ENCODE measurements at places on chromosomes 12 and 14.

DNA sequence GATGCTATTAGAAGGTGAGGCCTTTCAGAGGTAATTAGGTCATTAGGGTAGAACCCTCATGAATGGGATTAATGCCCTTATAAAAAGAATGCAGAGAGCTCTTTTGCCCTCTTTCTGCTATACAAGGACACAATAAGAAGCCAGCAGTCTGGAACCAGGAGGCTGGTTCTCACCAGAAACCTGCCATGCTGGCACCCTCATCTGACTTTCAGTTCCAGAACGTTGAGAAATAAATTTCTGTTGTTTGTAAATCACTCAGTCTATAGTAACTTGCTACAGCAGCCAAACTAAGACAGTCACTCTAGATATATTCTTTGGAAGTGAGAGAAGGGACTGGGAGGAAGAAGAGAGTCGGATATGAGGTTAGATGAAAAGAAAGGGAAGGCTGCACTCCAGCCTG is 125.0 kb upstream of the MYF6 start:
- no peak for DNase-seq

DNA sequence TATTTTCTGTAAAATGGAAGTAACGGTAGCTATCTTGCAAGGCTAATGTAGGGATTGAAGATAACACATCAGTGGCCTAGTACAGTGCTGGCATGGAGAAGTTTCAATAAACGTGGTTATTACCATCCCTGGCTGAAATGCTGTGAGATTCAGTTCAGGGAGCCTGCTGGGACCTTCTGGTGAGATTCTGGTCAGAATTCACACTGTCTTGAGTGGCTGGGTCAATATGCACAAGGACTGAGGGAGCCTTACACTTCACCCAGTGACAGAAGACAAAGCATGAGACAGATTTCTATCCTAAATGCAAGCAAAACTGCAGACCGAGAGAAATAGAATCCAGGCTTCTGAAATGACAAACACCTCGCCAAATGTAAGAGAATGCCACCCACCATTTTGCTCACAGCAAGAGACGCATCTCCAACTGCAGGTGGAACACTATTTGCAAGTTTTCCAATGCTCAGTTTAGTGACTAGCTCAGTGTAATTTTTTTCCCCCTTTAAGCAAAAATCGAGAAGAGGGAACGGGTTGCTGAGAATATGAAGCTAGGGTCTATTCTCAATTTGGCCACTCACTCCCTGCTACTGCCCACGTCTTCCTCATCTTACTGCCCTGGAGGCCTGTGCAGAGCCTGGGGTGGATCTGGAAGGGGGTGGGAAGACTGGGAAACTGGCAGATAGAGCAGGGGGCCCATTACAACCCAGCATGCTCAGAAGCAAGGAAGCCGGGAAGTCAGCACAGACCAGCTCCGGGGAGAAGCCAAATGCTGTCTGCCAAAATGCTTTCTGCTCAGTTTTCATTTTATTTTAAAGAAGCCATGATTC is 201.3 kb downstream of the TTC7B start:
- no peak for DNase-seq

DNA sequence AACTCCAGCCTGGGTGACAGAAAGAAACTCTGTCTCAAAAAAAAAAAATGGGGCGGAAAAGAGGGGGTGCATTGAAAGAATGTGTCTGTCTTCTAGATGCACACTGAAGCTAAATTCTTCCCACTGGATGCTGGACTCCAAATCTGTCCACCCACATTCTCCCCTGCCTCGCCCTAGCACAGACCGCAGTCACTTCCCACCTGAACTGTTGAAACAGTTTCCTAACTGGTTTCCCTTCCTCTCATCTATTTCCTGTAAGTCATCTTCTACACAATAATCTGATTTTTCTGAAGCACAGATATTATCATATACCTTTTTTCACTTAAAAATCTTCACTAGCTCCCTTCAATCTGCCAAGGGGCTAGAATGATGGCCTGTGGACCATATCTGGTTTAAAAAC is 1.5 kb upstream of the HCAR1 start:
- no peak for DNase-seq

DNA sequence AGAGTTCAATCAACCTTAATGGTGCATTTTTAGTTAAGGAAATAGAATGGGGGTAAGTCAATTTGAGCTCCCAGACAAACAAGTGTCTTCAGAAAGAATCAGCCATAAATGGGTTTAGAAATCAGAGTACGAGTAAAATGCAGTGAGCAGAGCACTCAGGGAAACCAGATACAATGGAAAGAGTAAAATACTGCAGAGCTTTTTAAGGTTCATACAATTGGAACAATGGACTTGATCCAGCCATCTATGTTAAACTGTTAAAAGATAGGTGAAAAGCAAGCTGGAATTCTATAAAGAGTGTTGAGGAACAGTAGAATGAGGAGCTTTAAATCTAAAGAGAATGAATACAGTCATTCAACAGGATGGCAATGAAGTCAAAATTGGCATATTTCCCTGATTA is 23.8 kb upstream of the PCNX4 start:
- DNase-seq: no peak

DNA sequence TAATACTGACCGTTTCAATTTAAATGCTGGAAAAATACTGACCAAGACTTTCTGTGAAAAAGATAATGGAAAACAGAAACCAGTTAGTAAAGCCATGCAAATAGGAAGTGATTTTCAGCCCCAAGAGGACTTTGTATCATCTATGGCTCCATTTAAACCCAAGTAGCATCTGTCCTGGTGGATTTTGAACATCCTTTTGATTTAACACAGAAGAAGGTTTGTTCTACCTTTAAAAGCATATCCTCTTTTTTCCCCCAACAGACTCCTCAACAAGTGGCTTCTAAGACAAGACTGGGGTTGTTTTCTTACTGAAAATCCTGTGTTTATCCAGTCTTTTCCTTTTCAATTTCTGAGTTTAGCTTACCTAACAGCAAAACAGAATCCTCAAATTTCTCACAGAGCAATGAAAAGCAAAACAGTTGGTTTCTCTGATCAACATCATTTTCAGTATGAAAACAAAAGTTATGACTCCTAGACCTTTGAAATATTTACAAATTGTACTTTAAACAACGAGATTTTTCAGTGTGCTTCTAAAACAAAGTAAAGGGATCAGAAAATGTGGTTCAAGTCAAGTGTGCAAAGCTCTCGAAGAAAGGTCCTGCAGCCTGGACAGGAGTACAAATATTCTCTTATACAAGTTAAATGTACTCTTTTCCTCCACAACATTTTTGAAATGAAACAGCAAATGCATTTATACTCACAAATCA is 2.9 kb downstream of the PHLDA1 start:
- no peak for DNase-seq

DNA sequence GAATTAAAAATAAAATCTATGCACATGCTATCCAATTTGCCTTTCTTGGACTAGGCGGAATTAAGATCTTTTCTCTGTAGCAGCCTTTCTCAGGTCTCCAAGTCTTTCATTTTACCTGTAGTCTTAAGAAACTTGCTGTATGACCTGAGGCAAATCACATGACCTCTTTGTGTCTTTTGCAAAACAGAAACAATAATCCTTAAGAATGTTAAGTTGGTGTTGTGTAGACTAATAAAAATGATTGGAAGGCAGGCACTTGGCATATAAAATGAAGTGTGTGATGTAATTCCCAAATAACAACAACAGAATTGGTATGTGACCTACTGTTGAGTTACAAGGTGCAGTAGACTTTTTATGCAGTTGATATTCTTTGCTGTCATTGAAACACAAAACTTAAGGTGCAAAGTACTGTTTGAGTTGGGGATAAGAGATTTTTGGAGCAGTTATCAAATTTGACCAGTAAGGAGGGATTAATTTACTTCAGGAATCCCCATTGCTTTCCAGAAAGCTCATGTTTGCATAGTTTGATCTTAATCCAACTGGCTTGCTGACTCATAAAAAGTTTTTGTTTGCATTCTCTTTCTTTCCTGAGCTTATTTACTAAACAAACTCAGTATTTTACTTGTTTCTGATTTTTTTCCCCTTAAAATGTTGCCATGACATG is 51.4 kb downstream of the SUSD6 start:
- DNase-seq: no peak

DNA sequence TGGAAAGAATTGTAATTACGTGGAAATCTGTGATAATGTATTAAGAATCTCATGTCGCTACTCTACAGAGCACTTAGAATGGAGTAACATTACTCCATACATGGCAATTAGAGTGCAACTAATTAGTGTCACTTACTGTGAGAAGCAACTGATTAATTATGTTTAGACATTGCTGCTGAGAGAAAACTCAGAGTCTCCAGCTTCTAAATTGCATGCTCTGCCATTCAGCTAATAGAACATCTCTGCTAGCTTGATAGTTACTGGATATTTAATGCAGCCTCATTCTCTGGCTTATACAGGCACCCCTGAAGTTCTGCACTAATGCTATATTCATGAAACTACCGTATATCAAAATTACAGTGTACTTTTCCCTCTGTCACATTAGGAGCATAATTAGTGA is 338.4 kb downstream of the ADAMTS20 start:
- no peak for DNase-seq

GRCh38 chr12:53345486-53346188 is 9.5 kb upstream of the SP7 start:
- no peak for DNase-seq

GRCh38 chr12:66596199-66596598 is 82.7 kb downstream of the GRIP1 start:
- DNase-seq: no peak

DNA sequence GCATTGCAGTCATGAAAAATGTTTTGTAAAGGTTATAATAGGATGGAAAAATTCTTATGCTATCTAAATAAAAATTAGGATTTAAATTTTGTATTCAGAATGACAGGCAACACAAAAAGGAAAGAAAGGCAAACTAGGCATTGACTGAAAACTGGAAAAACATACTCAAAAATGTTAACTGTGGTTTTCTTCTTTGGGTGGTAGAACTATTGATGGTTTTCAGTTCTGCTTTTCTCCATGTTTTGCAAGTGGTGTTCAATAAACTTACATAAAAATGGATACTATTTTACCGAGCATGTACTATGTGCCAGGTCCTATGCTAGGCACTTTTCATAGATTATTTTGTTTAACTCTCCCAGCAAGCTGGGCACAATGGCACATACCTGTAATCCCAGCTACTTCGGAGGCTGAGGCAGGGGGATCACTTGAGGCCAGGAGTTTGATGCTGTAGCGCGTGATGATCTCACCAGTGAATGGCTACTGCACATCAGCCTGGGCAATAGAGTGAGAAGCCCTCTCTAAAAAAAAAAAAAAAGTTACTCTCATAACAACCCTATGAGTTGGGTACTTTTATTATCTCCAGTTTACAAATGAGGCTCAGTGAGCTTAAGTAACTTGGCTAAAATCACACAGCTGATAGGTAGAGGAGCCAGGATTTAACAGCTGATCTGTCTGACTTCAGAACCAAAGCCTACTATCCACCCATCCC is 26.3 kb upstream of the TCP11L2 start:
- no peak for DNase-seq

DNA sequence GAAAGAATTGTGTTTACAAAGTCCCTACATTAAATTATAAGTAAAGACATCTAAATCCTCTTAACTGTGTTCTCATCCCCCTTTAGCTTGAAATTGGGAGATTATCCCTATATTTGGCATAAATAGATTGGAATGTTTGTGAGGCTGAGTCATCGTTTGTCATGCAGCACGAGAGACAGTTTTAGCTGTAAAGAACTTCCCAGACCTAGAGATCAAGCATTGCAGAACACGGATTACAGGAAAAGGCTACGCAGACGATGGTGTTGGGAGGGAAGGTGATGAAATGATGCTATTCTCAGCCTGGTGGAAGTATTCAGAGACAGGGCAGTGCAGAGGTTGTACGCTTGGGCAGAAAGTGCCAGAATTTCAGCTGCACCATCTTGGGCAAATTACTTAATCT is 93.8 kb downstream of the PTPRB start:
- DNase-seq: no peak

- DNase-seq: peak; percentile 47
These were observed 815 bp downstream of the COQ10A start for GRCh38 chr12:56267443-56268071.

DNA sequence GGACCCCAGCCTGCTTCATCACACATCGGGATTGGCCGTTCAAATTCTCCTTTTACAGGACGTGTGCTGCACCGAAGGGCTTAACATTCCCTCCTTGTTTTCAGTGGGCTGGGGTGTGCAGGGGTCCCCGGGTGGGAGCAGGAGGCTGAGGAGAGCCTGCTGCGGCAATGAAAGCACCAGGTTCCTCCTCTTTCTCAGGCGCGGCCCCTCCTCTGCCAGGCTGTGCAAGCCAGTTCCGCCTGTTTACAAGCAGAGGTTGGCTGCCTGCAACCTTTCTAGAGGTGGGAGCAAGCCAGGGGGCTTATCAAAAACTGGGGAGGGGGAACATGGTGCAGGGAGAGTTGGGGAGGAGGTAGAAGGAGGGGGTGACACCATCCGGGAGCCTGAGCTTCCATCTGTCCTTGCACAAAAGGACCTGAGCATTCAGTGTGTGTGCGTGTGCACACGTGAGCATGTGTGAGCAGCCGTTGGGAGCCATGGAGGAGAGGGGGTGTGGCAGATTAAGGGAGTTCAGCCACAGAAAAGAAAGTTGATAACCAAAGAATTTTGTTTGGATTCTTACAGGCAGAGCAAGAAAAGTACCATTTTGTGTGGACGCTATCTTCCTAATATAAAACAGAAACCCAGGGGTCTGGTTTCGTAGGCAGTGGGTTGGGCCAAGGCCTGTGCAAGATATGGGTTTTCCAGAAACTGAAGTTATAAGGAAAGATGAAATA is 108.8 kb upstream of the RFLNA start:
- no peak for DNase-seq

- DNase-seq: no peak
These were observed 57.5 kb downstream of the AP5M1 start for GRCh38 chr14:57326253-57326652.

- peak; percentile 13 for DNase-seq
These were observed 31.5 kb downstream of the EPS8 start for GRCh38 chr12:15757553-15758255.

- DNase-seq: no peak
These were observed 109.0 kb upstream of the ATP2B1 start for GRCh38 chr12:89817501-89818226.

GRCh38 chr12:56377310-56377988 is 14.8 kb upstream of the APOF start:
- peak; percentile 71 for DNase-seq

DNA sequence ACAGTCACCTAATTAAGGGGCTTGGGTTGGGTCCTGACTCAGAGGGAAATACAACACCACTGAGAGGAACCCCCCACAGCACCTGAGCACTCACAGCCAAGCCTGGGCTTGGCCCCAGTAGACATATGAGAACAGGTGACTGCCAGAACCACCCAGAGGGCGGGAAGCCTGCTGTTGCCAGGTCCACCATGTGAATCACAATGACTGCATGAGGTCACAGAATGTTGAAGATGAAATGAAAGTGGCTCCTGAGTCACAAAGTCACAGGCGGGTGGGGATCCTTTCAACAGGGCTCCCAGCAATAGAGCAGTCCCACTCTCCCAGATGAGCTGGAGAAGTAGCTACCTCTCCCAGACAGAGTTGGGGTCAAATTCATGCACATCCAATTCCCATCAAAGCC is at the start of gene LRRC74A:
LRRC74A (plus strand) TSS at position 287 of the 400 bp plus-strand sequence. CDS start 290 bp downstream, outside the sequence.
- no peak for DNase-seq

- DNase-seq: no peak
These were observed 243.0 kb upstream of the DIO3 start for GRCh38 chr14:101318271-101318670.

Data from hematopoietic multipotent progenitor cell treated with erythropoietin and hydrocortisone succinate and interleukin-3 and kit ligand, for 6 days (in vitro differentiated cells).